ENCODE measurements at places on chromosomes 3 and 15.

DNA sequence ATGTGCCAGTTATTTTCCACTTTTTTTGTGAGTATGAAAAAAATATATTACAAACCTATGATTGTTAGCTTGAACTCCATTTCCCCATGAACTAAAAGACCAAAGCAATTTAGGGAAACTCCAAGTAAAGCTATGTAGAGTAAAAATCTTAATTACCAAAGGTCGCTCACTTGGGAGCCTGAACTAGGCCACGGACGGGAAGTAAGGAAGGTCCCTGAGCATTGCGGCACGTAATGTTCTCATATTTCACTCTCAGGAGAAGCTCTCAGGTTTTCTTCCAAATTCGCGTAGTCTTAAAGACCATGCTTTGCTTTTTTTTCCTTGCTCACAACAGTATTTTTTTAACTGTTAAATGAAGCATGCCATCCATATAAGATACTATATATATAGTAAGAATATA lies 215.3 kb upstream of the RARB start:
- DNase-seq: no peak

DNA sequence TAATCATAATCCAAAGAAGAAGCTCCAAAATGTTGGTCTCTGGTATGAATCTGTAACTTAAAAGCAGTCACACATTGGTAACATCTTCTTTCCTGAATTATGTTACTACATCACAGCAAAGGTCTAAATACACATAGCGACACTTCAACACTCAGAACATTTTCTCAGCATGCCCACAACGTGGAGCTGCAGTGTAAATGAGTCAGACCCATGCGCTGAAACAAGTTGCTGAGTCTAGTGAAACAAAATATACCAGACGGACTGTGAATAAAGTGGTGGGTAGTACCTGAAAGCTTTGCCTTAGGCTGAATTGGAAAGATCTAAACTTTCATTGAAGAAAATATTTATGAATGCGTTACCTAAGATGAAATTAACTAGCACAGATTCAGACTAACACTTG lies 33.2 kb upstream of the GOLGA8B start:
- peak; percentile 46 for DNase-seq

DNA sequence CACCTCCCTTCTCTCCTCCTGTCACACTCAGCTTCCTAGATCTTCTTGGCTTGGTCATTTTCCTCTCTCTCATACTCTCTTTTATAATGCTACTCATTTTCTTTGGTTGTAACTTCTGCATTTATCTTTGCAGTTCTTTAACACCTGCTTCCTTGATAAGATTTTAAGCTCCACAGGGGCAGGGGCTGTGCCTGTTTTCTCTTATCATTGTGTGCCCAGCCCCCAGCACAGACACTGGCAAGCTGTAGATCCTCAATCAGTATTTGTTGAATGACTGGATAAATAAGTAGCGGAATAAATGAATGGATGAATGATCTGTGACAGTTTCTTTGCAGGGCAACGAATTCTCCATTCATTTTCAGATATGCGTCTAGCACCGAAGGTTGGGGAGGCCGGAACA lies 64.3 kb upstream of the MEX3B start:
- DNase-seq: peak; percentile 50

GRCh38 chr3:128075522-128076482 lies 23.6 kb downstream of the SEC61A1 start:
- peak; percentile 93 for DNase-seq

DNA sequence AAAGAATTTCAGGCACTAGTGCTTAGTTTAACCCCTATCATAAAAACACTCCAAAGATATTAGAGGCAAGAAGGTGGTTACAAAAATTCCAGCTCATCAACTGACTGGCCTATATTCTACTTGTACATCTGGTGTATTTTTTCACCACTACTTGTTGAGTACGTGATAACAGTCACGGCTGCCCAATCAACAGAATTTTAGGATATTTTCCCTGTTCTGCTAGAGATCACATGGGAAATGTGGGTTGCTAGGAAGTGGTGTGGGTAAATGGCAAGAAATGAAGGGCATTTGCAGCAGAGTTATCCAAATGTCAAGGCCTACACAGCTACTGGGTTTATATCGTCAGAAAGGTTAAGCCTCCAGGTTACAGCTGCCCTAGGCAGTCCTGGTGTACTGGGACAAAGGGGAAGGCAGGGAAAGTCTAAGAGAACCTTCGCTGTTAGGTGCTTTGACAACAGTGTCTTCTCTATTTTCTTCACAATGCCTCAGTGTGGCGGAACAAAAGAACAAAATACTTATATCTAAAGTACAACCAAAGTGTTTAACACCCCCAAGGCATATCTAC lies 81.9 kb downstream of the FMN1 start:
- DNase-seq: no peak

Measured in OCI-M1 (cell line).